NCI-H345 (cell line): ENCODE measurements at places on chromosomes 11 and 22.

DNA sequence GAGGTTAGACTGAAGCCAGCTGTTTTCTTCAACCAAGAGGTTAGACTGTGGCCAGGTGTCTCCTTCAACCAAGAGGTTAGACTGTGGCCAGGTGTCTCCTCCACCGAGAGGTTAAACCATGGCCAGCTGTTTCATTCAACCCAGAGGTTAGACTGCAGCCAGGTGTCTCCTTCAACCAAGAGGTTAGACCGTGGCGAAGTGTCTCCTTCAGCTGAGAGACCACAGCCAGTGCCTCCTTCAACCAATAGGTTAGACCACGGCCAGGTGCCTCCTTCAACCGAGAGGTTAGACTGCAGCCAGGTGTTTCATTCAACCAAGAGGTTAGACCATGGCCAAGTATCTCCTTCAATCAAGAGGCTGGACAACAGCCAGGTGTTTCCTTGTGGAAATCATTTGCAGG lies 498.1 kb downstream of the TBC1D22A start:
- DNase-seq = no peak

- no peak for DNase-seq
Measured at GRCh38 chr11:70637949-70638583, 239.7 kb downstream of the CTTN start.

DNA sequence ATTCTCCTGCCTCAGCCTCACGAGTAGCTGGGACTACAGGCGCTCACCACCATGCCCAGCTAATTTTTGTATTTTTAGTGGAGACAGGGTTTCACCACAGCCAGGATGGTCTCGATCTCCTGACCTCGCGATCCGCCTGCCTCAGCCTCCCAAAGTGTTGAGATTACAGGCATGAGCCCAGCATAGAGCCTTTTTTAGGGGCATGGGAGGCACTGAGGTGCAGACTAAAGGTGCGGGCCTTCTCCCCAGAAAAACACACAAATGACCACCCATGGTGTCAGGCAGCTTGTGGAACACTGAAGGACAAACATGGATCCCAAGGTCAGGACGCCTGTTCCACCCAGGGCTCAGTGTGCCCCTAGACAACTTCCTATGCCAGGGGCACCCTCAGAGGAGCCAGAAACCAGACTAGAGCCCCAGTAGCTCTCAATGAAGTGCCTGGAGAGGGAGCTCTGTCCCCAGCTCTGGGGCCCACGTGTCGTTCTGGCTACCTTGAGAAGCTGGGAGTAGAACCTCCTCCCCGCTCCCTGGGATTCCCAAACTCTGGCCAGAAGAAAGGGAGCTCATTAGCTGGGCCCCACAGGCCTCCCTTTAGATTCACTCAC lies 21.2 kb upstream of the CD5 start:
- DNase-seq = no peak

DNA sequence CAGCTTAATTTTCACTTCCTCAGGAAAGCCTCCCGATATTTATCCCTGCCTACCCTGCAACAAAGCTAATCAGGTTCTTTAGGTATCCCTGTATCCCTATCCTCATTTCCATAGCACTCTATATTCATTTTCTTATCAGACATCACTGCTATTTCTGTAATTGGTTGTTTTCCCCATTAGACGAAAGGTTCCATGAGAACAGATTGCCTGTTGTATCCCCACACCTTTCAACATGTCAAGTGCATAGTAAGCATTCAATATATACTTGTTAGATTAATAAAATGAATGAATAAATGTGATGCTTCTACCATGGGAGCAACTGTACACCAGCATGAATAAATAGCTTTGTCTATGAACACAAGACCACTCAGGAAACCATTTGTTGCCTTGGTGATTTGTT lies 499.8 kb downstream of the DLG2 start:
- no peak for DNase-seq

DNA sequence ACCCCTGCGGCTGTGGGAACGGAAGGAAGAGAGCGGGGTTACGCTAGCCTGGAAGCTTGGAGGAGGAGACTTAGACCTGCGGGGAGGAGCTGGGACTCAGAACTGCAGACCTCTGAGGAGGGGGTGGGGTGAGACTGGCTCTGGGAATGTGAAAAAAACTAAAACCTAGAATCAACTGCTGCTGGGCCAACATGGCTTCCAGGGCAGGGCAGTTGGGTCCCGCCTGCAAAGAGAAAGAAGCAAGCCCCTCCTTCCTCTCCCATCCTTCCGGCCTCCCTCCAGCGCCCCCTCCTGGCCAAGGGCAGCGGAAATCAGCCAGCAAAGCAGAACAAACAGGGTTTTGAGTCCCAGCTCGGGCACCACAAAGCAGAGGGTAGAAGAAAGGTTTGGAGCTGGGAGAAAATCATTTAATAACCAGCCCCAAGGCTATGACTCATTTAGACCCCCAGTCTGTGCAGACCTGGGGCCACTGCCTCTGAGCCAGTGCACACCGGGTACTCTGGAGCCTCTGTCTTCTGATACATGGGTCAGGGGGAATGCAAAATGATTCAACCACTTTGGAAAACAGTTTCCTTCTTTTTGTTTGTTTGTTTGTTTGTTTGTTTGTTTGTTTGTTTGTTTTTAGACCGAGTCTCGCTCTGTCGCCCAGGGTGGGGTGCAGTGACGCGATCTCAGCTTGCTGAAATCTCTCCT lies 7.3 kb upstream of the NCF4 start:
- peak; percentile 30 for DNase-seq

DNA sequence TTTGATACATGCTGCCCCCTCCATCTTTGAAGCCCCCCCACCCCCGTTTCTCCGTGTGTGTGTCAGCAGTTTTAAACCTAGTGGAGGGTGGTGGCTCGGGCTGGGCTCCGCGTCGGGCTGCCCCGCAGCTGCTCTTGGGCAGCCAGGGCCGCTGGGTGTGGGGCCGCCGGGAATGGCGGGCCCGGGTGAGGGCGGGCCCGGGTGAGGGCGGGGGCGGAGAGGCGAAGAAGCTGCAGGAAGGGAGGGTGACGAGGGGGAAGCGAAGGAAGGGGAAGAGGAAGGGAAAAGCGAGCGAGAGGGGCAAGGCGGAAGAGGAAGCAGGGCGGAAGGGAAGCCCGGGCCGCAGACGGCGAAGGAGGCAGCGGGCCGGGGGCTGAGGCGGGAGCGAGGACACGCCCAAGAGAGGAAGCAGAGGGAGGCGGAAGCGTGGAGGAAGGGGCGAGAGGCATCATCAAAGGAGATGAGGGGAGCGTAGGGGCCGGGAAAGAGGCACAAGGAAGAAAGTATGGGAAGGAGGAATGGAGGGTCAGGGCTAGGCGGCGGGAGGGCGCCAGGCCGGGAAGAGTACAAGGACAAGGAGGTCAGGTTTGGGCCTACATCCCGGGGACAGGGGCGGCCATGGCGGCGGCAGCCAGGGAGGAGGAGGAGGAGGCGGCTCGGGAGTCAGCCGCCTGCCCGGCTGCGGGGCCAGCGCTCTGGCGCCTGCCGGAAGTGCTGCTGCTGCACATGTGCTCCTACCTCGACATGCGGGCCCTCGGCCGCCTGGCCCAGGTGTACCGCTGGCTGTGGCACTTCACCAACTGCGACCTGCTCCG lies 82.4 kb downstream of the BCR start:
- DNase-seq = no peak

- peak; percentile 70 for DNase-seq
Measured at GRCh38 chr22:48146426-48146825, 1384.0 kb downstream of the TBC1D22A start.

DNA sequence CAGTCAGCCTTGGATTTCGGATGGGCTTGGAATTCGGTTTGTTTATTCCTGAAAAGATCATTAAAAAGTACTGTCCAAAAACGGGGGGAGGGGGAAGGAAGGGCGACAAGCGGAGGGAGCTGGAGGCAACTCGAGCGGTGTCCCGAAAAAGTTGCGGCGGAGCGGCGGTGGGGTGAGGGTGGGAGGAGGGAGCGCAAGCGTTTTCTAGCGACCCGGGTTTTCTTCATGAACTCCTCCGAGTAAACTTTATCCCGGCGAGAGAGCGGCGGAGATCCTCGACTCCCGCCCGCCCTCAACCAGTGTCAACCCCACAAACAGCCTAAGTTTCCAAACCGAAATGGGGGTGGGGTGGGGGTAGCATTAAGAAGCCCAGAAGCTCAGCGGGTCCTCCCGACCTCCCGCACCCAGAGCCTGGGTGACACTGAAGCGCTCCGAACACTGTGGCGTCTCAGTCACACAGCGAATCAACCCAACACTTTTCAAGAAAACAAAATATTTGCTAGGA lies 133.0 kb upstream of the C11orf58 start:
- DNase-seq = peak; percentile 60

DNA sequence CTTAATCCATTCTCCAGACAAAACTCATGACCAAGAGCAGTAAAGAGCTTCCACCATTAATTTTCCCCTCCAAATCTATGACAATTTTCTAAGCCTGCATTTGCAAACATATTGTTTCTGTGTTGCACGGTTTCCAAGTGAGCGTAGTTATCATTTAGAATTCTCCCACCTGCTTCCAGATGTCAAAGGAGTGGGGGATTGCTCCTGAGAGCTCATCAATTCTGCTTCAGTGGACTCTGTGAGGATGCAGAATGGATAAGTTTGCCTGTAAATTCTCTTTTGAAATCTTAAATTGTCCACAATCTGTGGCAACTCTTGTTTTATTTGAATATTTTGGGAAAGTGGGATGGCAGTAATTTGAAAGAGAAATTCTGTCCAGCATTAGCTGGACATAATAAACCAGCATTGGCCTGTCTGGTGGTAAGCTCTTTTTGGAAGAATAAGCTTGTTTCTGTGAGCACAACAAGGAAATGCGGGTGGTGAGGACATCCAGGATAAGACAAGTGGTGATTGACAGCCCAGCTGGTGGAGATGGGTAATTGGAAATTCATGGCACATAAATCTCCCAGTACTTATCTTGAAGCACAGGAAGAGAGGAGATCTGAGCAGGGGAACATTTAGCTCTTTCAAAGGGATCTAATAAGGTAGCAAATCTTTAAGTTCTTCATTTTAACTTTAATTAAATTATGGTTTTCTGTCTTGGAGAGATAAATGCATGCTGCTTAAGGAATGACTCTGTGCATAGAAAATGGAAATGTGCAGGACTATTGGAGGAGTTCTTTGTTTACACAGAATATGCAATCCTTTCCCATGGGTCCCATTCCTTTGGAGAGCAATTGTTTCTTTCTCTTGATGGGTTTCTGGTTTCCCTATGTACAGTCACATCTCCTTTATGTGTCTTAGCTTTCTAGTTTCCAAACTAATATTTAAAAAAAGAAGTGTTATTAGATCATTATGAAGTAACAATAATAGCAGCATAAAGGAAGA lies 73.2 kb downstream of the FAT3 start:
- DNase-seq = peak; percentile 10

GRCh38 chr11:79346021-79346420 lies 94.8 kb downstream of the TENM4 start:
- DNase-seq = no peak
